ENCODE measurements at places on chromosomes 6 and 20. TPM values are rescaled to one million over a fixed set of nuclear protein-coding genes. Genes with fewer than 3 reads are reported as not detected.

DNA sequence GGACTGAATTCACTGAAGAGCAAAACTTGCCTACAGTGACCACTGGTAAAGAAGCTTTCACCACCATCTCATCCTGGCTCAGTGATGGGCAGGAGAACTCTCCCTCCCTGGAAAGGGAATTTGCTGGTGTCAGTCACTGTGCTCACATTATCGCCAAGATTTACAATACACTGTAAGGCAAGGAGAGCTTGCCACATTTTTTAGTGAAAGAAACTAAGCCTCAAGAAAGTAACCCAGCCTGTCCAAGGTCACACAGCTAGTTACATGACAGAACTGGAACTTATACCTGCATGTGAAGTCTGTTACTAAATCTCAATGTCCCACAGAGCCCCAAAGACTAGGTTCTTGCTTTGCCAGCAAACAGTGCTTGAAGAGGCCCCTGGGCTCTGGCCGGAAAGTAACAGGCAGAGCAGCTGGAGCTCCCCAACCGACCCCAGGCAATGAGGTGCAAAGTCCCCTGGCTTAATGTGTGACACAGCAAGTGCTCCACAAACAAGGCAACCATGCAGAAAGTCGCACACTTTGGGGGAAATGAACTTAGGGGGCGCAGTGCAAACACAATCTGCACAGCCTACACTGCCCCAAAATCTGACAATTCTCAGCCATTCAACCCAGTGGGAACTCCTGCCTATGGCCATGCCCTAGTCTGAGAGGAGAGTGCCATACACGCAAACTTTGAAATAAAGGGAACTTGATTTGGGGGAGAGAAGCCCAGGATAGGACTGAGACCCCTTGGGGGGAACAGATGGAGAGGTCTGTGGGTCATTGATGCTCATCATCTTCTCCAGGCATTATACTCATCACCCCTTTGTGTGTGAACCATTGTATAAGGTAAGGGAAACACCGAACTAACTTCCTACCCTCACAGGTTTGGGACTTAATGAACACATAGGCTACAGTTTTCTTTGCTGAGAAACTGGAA is 1.9 kb downstream of the BCL2L1 start:
- H3K36me3 ChIP-seq, result no peaks in the 10 kb centered on the region
- H3K27me3 ChIP-seq, result no peaks in the 10 kb centered on the region
- no peaks in the 10 kb centered on the region for H3K4me1 ChIP-seq
- H3K27ac ChIP-seq, result peak overlapping the region; percentile 94
- DNase-seq, result no peak
- H3K4me3 ChIP-seq, result peak overlapping the region; percentile 99

DNA sequence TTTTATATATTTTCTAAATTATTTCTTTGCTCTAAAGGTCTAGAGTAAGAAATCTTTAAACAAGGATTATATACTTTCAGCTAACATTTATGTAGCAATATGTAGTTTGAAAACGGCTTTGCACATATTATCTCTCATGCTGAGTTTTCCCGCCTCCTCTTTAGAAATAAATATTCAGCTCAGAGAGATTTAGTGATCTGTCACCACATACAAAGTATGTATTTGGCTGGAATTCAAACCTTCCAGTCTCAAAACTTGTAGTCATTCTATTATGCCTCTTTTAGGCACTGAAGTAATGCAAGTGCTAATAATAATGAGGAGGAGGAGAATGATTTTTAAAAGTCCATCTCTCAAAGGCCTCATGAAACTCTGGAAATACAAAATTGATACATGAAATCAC is 525.0 kb downstream of the GRIK2 start:
- H3K27ac ChIP-seq, result no peak overlapping the region
- no peak for DNase-seq
- no peaks in the 10 kb centered on the region for H3K4me1 ChIP-seq

GRCh38 chr6:151001387-151002056 is 136.0 kb downstream of the MTHFD1L start:
- no peaks in the 10 kb centered on the region for H3K4me1 ChIP-seq
- no peak overlapping the region for H3K27ac ChIP-seq
- H3K27me3 ChIP-seq, result no peaks in the 10 kb centered on the region
- H3K4me3 ChIP-seq, result no peak overlapping the region
- DNase-seq, result no peak
- no peaks in the 10 kb centered on the region for H3K36me3 ChIP-seq

The SYCP2 gene
- 5.6 TPM for total RNA-seq

- no peak overlapping the region for H3K4me3 ChIP-seq
- DNase-seq, result no peak
- H3K4me1 ChIP-seq, result no peaks in the 10 kb centered on the region
- no peaks in the 10 kb centered on the region for H3K27me3 ChIP-seq
- no peak overlapping the region for H3K27ac ChIP-seq
Observed at GRCh38 chr20:61599061-61599531, 347.0 kb downstream of the CDH4 start.

DNA sequence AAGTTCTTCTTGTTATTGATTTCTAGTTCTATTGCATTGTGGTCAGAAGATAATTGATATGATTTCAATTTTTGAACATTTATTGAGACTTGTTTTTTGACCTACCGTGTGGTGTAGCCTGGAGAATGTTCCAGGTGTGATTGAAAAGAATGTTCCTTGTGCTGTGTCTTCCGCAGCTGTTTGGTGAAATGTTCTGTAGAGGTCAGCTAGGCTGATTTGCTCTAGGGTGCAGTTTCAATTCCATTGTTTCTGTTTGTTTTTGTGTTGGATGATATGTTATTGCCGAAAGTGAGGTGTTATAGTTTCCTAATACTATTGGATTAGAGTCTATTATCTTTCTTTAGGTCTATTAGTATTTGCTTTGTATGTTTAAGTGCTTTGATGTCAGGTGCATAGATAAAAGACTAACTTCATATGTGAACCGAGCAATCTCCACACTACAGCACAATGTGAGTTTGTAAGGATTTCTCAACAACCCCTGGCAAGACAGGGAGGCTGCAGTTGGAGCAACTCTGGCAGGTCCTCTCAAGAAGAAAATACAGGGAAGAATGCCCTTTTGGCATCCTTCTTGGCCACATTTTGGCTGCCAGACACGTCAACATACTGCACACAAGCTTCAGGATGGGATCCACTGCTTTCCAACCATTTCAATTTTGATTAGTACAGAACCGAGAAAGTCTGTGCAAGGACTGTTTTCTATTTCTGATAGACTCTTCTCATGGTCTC is 320.7 kb downstream of the RNF144B start:
- no peak for DNase-seq
- H3K4me1 ChIP-seq, result no peaks in the 10 kb centered on the region

DNA sequence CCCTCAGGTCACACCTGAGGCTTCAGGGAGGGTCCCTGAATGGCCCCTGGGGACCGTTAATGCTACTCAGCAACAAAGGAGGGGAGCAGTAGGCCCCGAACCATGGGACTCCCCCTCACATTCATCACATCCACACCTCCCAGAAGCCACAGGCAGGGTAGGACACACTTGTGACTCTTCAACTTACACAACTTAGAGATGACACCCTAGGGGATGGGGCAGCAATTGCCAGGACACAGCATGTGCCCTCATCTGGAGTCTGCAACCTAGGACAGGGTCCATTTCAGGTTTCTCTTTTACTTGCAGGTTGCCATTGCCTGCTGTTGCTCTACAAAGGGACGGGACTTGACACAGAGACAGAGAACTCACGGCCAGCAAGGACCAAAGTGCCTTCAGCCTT is 770 bp downstream of the ULBP3 start:
- no peak for DNase-seq
- no peaks in the 10 kb centered on the region for H3K27me3 ChIP-seq
- H3K27ac ChIP-seq, result no peak overlapping the region
- H3K4me1 ChIP-seq, result no peaks in the 10 kb centered on the region
- peak overlapping the region; percentile 84 for H3K4me3 ChIP-seq

The CALHM4 gene
- total RNA-seq, result not detected

DNA sequence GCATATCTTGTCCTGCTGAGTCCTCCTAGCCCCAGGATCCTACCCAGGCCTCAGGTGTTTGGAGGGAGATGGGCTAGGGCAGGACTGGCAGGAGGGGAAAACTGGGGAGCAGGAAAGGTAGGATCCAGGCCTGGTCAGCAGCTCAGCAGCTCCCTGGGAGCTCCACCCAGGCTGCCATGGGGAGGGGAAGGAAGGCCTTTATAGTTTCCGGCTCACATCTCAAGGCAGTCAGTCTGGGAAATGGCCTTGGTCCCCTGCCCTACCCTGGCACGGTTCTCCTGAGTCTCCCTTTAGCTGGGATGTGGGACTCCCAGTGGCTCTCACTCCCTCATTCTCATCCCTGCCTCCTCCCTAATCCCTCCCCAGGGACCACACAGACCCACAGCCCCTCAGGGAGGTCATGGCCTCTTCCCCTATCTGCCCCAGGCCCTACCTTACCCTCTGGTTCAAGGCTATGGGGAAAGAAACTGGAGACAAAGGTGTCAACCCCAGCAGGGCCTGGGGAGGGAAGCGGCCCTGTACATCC is 1.6 kb downstream of the SLC44A4 start:
- no peaks in the 10 kb centered on the region for H3K27me3 ChIP-seq
- H3K4me1 ChIP-seq, result no peaks in the 10 kb centered on the region
- H3K27ac ChIP-seq, result no peak overlapping the region
- no peak for DNase-seq

- no peak overlapping the region for H3K4me3 ChIP-seq
- no peaks in the 10 kb centered on the region for H3K4me1 ChIP-seq
- no peaks in the 10 kb centered on the region for H3K27me3 ChIP-seq
- H3K27ac ChIP-seq, result no peak overlapping the region
- H3K36me3 ChIP-seq, result no peaks in the 10 kb centered on the region
Observed at GRCh38 chr20:41635158-41635557, 17.0 kb upstream of the CHD6 start.

The CDSN gene
- total RNA-seq, result not detected

- no peak overlapping the region for H3K4me3 ChIP-seq
- no peak overlapping the region for H3K27ac ChIP-seq
- no peak for DNase-seq
Observed at GRCh38 chr6:2651536-2651935, 99.2 kb downstream of the MYLK4 start.

- H3K36me3 ChIP-seq, result no peaks in the 10 kb centered on the region
- H3K27me3 ChIP-seq, result no peaks in the 10 kb centered on the region
- no peak overlapping the region for H3K27ac ChIP-seq
- no peaks in the 10 kb centered on the region for H3K4me1 ChIP-seq
- no peak for DNase-seq
Observed at GRCh38 chr20:11394145-11394833, 523.4 kb upstream of the BTBD3 start.

DNA sequence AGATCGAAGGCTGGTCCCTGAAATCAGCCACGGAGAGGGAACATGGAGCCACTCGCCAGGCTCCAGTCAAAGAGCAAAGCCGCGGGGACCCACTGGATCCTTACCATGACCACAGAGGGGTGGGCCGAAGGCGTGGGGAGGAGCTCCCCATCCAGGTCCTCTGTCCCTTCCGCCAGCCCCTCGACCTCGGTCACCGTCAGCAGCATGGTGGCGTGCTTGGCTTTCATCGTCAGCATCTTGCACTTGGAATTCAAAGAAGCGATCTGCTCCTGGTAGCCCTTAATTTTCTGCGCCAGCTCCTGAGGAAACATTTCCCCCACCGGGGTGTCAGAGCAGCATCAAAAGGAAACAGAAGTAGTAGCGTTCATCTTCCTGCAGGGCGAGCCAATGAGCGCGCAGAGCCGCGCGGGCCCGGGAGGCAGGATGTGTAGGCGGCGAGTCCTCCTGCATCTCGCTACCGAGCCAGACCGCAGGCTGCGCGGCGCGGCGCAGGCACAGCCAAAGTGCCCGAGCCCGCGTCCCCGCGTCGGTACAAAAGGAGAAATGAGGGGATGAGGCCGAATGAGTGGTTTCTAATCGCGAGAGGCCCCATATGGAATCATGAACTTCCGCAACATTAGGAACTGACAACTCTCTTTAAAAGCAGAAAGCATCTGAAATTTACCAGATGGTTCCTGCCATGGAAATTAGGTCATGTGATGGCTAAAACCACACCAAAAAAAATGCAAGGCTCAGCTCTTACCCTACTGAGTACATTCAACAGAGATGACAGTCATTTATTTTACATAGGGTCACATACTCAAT is 335.2 kb downstream of the SYNE1 start:
- H3K27ac ChIP-seq, result no peak overlapping the region
- H3K36me3 ChIP-seq, result peaks cover 3% of the 10 kb centered on the region
- no peaks in the 10 kb centered on the region for H3K27me3 ChIP-seq
- H3K4me3 ChIP-seq, result peak overlapping the region; percentile 9

The CLPSL1 gene
- not detected for total RNA-seq

The METTL24 gene
- total RNA-seq, result 12.5 TPM

DNA sequence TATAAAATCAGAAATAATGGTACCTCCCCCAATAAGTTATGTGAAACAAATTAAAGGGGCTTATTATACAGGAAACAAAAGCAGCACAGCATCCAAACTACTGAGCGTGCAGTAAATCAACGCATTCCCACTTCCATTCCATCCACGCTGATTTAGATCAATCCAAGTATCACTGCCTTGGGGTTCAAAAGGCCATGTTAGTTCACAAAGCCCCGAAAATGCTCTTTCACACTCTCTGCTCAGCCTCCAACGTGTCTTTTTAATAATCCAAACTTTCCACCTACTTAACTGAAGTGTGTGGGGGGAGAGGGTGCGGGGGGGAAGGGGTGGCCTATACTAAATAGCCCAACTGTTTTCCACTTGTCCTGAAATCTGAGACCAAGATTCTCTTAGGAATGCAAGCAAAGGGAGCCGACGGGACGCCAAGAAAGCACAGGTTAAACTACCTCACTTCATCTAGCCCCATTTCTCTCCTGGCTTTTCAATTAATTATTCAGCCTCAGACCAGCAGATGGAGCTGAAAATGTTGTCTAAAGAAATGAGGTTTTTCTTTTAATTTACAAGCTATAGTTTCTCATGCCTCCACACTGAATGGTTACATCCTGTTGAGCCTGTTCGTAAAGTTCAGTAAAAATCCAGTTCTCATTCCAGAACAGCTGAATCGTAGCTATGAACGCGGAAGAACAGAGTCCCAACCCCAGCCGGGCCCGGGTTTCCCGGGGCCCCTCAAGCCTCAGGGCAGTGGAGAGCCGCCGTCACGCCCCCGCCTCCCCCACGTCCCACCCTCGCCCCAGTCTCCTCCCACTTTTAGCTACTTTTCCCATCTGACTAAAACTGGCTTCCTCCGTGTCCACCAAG is 1.0 kb upstream of the NXT1 start:
- H3K4me1 ChIP-seq, result no peaks in the 10 kb centered on the region
- H3K27ac ChIP-seq, result peak overlapping the region; percentile 91
- peak; percentile 91 for DNase-seq
- no peaks in the 10 kb centered on the region for H3K27me3 ChIP-seq

GRCh38 chr20:48740292-48740649 is 87.5 kb downstream of the PREX1 start:
- H3K4me1 ChIP-seq, result no peaks in the 10 kb centered on the region
- no peak for DNase-seq
- H3K27ac ChIP-seq, result no peak overlapping the region
- no peak overlapping the region for H3K4me3 ChIP-seq
- peaks cover 3% of the 10 kb centered on the region for H3K36me3 ChIP-seq
- H3K27me3 ChIP-seq, result no peaks in the 10 kb centered on the region

DNA sequence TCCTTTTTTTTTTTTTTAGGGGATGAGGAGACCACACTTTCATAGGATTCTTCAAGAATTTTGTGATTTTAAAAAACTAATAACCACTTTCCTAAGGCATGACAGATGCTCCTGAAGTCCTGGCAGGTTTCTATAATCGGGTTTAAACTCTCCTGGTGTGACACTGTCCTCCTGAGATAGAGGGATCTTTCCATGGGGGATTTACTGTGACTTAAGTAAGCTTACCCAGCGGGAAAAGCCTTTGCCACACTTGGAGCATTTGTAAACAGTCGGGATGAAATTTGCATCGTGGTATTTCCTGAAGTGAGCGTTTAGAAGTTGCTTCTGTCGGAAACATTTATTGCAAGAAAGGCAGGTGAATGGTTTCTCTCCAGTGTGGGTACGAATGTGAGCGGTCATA is 16.6 kb downstream of the CTCFL start:
- no peak for DNase-seq
- H3K4me3 ChIP-seq, result no peak overlapping the region
- H3K27me3 ChIP-seq, result no peaks in the 10 kb centered on the region
- no peaks in the 10 kb centered on the region for H3K36me3 ChIP-seq
- no peaks in the 10 kb centered on the region for H3K4me1 ChIP-seq
